ENCODE measurements at places on chromosomes 16 and 17. TPM values are rescaled to one million over a fixed set of nuclear protein-coding genes. Genes with fewer than 3 reads are reported as not detected.

C1QTNF1 gene
- 4.0 TPM for total RNA-seq

DEXI gene
- 37.8 TPM for total RNA-seq

MYH13 gene
- not detected for total RNA-seq

AGRP gene
- total RNA-seq, result not detected

DNA sequence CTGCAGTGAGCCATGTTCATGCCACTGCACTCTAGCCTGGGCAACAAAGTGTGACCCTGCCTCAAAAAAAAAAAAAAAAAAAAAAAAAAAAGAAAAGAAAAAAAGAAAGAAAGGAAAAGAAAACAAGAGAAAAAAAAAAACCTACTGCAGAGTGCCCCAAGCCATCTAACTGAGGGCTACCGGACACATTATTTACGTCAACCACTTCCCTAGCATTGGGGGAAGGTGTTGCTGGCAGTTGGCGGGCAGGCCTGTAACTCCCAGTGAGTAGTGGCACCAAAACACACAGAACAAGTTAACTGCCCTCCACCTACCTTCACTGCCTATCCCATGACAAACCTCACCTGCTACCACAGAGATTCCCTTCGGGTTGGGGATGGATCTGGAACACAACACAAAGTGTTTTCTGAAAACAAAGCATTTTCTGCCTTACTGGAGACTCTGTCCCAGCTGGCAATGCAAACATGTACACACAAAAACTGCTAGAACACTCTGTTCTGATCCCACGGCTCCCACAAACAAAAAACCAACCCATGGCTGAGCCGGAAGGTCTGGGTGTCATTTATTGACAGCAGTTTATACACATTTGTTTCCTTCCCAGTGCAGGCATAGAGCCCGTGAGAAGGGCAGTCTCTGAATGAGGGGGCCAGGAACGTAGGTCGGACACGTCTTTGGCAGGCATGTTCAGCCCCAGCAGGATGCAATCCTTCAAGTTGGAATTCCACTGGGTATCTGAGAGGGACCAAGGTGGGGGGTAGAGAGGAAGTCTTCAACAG is 11.0 kb downstream of the PHB1 start:
- no peak overlapping the region for H3K27ac ChIP-seq
- H3K4me1 ChIP-seq, result no peaks in the 10 kb centered on the region
- no peaks in the 10 kb centered on the region for H3K27me3 ChIP-seq
- DNase-seq, result no peak

GRCh38 chr16:89000207-89000959 is 23.4 kb upstream of the CBFA2T3 start:
- no peaks in the 10 kb centered on the region for H3K36me3 ChIP-seq
- no peaks in the 10 kb centered on the region for H3K27me3 ChIP-seq
- no peaks in the 10 kb centered on the region for H3K4me1 ChIP-seq
- H3K27ac ChIP-seq, result no peak overlapping the region
- no peak overlapping the region for H3K4me3 ChIP-seq

- DNase-seq, result no peak
- no peaks in the 10 kb centered on the region for H3K4me1 ChIP-seq
- H3K27ac ChIP-seq, result no peak overlapping the region
- H3K36me3 ChIP-seq, result no peaks in the 10 kb centered on the region
These were observed 948.1 kb downstream of the KCNJ2 start for GRCh38 chr17:71117466-71117865.

DNA sequence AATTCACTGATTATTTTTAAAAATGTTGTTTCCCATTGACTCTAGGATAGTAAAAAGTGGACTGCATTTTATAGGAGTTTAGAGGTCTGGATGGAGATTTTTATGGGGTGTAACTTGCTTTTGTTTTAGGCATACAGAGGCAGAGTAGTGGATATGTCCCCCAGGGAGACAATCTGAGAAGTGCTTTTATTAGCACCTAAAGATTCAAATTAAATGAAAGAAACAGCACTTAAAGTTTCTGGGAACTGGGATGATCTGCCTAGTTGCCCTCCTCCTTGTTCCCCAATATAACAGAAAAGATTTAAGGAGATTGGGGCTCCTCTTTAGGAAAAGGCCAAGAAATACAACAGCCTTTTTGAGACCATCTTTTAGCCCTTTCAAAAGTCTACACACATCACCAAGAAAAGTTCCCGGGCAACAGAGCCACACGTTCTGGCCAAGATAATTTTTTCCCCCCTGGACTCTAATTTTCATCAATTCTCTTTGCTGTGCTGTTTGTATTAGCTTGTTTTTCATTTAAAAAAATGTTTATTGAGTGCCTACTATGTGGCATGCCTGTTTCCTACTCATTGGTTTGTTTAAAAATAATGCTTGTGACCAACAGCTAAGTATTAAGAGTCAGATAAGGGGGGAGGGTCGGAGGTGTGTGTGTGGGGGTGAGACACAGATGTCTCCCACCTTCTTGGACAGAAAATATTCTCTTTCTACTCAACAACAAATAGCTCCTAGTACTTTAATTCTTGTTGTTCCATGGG is 2.5 kb upstream of the IGF2BP1 start:
- no peak for DNase-seq
- H3K27ac ChIP-seq, result no peak overlapping the region
- no peaks in the 10 kb centered on the region for H3K4me1 ChIP-seq
- H3K27me3 ChIP-seq, result peaks cover 57% of the 10 kb centered on the region

DNA sequence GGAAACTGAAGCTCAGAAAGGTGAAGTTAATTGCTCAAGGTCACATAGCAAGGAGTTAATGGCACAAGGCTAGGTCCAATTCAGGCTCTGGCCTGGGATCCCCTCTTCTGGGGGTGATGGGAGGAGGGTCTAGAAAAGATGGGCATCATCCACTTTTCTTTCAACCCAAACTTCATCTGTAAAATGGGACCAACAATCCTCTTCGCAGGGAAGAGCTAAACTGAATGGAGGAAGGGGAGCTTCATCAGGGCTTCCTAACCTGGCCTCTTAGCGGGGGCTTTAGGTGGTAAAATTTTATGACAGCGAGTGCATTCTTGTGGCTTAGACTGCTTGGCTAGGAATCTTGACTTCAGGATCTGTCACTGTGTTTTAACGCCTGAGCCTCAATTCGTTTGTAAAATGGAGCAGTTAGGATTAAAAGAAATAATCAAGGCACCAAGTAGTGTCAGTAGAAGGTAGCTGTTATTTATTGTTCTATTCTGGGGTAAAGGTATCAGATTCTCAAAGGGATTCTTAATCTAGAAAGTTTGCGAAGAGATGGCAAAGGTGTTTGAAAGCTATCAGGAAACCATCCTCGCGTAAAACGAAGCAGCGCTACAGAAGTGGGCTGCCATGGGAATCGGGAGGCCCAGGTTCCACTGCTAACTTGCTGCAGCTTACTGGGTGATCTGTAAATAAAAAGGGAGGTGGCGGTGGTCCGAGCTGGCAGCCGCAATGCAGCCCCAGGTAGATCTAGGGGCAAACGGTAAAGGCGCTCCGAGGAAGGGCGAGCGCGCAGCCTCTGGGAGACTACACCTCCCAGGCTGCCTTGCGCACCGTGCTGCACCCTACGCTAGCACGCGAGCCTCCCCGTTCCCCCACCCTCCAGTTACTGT is 1.5 kb upstream of the SRCAP start:
- peak overlapping the region; percentile 100 for H3K27ac ChIP-seq
- no peak for DNase-seq
- peaks cover 28% of the 10 kb centered on the region for H3K4me1 ChIP-seq
- H3K27me3 ChIP-seq, result no peaks in the 10 kb centered on the region

GRCh38 chr17:2450016-2450650 is 49.3 kb upstream of the MNT start:
- no peak overlapping the region for H3K27ac ChIP-seq
- H3K4me1 ChIP-seq, result no peaks in the 10 kb centered on the region

DNA sequence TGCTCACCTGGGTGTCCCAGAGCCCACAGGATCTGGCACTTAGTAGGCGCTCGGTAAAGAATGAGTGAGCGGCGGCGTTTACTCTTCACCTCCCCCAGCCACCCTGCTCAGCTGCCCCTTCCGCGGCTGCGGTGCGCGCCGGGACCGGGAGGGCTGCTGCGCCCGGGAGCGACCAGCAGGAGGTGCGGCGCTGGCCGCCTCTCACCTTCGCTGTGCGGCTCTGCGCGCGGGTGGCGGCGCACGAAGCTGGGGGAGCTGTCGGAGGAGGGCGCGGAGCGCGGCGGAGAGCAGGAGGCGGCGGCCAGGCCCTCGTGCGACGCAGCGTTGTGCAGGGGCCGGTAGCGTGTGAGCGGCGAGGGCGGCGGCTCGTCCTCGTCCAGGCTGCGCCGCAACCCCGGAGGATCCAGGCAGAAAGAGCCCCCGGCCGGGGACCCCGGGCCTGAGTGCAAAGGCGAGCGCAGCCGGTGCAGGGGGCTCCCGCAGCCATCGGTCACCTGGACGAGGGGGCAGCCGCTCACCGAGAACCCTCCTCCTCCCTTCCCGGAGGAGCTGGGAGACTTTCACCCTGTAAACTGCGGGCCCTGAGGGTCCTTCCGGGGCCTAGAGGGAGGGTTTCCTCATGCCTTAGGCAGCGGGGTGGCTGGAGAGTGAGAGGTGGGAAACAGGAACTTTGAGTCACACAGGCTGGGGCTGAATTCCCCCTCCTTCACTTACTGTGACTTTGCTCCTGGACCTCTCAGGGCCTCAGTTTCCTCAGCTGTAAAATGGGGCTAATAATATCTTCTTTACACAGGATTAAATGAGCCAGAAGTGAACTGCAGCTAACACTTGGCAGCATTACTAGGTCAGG is 12.5 kb downstream of the SAMD14 start:
- peak; percentile 68 for DNase-seq
- no peaks in the 10 kb centered on the region for H3K36me3 ChIP-seq
- peak overlapping the region; percentile 16 for H3K27ac ChIP-seq
- peaks cover 7% of the 10 kb centered on the region for H3K4me1 ChIP-seq

DNA sequence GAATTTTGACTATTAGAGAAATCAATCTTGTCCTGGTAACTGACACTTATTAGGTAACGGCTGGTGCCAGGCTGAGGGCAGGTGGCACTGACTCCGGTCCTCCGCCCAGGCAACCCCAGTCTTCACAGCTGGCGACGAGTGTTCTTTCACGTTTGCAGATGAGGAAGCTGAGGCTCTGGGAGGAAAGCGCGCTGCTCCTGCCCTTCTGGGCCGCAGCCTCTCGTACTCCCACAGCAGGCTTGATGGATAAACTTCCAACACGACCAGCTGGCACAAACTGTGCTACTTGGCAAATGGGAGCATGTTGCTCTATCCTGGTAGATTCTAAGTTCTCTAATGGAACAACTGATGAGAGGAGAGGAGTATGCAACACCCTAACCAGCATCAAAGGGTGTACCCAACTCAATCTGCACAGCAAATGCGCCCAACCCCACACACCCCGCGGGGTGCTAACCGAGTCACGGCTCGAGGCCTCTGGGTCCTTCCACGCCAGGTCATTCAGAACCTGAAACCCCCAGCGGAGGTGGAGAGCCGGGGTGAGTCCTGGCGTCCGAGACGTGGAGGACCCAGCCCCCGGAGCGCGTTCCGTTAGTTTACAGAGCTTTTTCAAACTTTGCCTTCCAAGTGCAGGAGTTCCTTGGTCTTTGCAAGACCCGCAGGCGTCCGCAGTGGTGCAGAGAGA is 477 bp upstream of the SLC47A1 start:
- no peak for DNase-seq
- no peak overlapping the region for H3K4me3 ChIP-seq
- no peak overlapping the region for H3K27ac ChIP-seq
- H3K36me3 ChIP-seq, result no peaks in the 10 kb centered on the region

- DNase-seq, result no peak
- H3K27me3 ChIP-seq, result no peaks in the 10 kb centered on the region
- H3K4me1 ChIP-seq, result peaks cover 22% of the 10 kb centered on the region
- no peak overlapping the region for H3K4me3 ChIP-seq
- H3K36me3 ChIP-seq, result peaks cover 17% of the 10 kb centered on the region
- H3K27ac ChIP-seq, result no peak overlapping the region
These were observed 2.3 kb downstream of the GP1BA start for GRCh38 chr17:4934173-4934979.

- DNase-seq, result no peak
- H3K36me3 ChIP-seq, result no peaks in the 10 kb centered on the region
- H3K4me1 ChIP-seq, result no peaks in the 10 kb centered on the region
- no peak overlapping the region for H3K27ac ChIP-seq
- no peaks in the 10 kb centered on the region for H3K27me3 ChIP-seq
These were observed 999.9 kb downstream of the KCNJ18 start for GRCh38 chr17:22692066-22692805.

DNA sequence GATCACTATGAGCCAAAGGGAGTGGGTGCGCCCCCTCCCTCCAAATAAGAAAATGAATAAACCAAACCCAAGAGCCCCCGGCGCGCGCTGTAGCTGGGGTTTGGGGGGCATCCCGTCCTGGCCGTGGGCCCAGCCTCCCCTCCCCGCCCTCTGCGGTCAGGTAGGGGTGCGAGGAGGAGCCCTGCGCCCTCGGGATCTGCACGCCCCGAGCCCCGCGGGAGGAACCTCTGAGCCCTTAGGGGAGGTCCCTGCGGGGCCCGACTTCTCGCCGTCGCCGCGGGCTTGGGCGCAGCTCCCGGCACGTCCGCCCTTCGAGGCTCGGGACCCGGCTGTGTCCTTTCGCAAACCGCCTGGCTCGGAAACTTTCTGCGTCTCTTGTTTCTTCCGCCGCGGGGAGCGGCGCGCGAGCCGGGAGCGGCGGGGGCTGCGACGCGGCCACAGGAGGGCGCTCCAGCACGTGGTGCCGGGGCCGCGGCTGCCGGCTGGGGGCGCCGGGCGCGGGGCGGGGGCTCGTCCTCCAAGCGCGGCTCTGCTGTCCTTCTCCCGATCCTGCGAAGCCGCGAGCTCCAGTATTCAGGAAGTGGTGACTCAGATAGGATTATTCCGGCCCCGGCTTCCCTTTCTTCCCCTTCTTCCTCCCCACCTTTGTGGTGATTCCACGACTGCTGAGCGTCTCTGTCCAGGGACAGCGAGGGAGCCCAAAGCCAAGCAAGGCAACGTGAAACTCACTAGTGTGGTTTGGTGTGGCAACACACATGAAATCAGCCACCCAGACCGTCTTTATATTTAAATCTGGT is 1.6 kb downstream of the PITPNC1 start:
- H3K4me1 ChIP-seq, result peaks cover 35% of the 10 kb centered on the region
- no peaks in the 10 kb centered on the region for H3K36me3 ChIP-seq
- H3K27ac ChIP-seq, result peak overlapping the region; percentile 73
- peak; percentile 56 for DNase-seq
- no peaks in the 10 kb centered on the region for H3K27me3 ChIP-seq

DNA sequence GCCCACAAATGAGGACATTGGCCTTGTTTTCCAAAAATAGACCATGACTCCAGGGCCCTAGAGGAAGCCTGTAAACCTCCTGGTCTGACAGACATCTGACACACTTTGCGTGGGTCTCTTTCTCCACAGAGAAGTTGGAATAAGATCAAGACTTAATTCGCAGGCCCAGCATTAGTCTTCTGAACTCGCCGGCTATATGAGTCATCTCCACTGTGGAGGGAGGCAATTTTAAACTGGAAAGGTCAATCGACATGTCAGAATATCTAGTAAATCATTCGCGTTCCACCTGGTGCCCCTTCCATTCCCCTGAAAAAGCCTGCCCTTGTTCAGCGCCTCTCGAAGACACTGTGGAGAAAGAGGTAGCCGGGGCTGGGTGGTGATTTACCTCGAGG is 140.1 kb downstream of the CLEC16A start:
- DNase-seq, result peak; percentile 58
- H3K27ac ChIP-seq, result peak overlapping the region; percentile 58
- H3K4me3 ChIP-seq, result no peak overlapping the region
- no peaks in the 10 kb centered on the region for H3K36me3 ChIP-seq
- H3K27me3 ChIP-seq, result no peaks in the 10 kb centered on the region

- no peak overlapping the region for H3K27ac ChIP-seq
- H3K4me1 ChIP-seq, result peaks cover 6% of the 10 kb centered on the region
- no peak overlapping the region for H3K4me3 ChIP-seq
- DNase-seq, result no peak
- H3K36me3 ChIP-seq, result no peaks in the 10 kb centered on the region
These were observed 18.7 kb upstream of the ATP5MC1 start for GRCh38 chr17:48873696-48874443.

- peaks cover 18% of the 10 kb centered on the region for H3K4me1 ChIP-seq
- no peak for DNase-seq
- peaks cover 15% of the 10 kb centered on the region for H3K36me3 ChIP-seq
- H3K27me3 ChIP-seq, result no peaks in the 10 kb centered on the region
These were observed at the start of gene MAPK7 for GRCh38 chr17:19378416-19379360. MAPK7 (plus strand) TSS chr17:19378498; CDS start chr17:19378901, 403 bp downstream.

All from HCT116 (cell line).